ENCODE measurements at places on chromosomes 1 and 21.

GRCh38 chr1:161929137-161929536 is 94.5 kb downstream of the OLFML2B start:
- no peak for DNase-seq

- no peak for DNase-seq
These were observed 16.6 kb downstream of the MYOG start for GRCh38 chr1:203069030-203069747.

GRCh38 chr21:25994758-25995163 is 175.8 kb downstream of the APP start:
- no peak for DNase-seq

DNA sequence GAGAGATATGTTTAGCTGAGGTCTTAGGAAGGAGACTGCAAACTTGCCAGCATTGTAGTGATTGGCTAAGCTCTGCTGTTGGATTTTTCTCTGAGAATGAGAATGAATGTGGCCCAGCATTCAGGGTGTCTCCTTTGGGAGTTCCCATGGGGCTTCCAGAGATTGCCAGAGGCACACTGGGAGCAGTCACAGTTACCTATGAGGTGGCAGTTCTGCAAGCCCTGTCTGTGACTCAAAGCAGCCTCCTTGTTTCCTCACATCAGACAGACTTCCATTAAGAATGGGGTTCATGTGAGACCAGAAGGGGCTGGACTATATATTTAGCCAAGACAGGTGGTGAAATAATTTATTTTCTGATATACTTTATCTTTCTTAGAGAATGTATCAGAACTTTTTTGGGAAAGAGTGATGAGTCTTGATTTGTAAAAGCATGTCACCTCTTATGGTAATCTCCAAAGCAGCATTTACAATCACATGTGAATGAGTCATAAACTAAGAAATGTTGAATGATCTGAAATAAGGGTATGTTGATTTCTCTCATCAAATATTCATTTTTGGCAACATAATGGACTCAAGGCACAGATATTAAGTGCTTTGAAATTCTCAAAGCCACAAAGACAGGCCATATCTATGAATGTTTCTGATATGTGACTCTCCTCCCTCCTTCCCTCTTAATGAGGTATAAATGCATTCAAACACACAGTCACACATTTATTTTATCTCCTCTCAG is 9.5 kb upstream of the SLC19A2 start:
- DNase-seq: no peak

DNA sequence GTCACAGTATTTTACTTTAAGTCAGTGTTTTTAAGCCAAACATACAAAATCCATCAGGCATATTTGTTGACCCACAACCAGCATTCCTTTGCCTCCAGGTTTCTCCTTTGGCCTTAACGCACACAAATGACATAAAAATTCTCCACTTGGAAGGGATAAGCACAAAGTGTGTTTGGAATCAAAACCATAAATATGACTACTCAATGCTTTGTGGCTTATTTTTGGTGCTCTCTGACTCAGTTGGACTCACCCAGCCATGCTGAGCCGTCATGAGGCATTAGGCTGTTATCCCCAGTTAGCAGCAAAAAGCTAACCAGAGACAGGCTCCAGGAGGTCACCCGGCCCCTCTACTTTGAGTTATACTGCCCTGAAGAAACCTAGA is 948 bp downstream of the PRUNE1 start:
- no peak for DNase-seq

- DNase-seq: no peak
These were observed 10.0 kb downstream of the MAP3K6 start for GRCh38 chr1:27356619-27357280.

- no peak for DNase-seq
These were observed 69.1 kb downstream of the AGPAT3 start for GRCh38 chr21:43934116-43934515.

DNA sequence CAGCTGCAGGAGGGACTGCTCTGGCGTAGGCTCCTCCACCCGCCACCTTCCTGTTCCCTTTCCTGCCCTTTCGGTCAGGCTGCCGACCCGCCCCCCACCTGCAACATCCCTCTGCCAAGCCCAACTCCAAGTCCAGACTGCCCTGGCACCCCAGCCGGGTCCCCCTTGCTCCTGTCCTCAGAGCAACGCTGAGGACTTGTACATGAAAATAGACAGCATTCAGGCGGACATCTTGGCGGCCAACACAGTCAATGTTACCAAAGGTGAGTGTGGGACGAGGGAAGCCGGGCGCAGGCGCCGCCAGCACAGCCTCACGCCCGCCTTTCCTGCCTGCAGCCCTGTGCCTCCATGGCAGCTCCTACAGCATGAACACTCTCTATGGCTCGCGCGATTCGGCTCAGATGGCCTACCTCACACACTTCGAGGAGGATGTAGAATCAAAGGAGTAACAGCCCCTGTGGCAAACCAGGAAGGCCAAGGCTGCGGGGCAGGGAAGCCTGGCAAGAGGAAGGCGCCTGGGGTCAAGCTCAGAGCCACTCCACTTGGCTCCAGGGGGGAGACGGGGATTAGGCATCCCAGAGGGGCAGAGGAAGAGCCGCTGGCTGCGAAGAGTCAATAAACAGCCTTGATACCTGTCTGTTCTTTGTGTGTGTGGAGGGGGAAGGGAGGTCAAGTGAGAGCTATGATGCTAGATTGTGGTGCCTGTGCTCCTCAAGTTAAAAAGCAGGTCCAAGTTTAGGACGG is 5.8 kb downstream of the RNU5D-1 start:
- no peak for DNase-seq

GRCh38 chr1:145962157-145963102 is 1.9 kb downstream of the ANKRD34A start:
- no peak for DNase-seq

- DNase-seq: no peak
These were observed 3.1 kb downstream of the ESPN start for GRCh38 chr1:6427441-6428390.

- no peak for DNase-seq
These were observed 72.1 kb downstream of the DNM3 start for GRCh38 chr1:171913385-171913784.

DNA sequence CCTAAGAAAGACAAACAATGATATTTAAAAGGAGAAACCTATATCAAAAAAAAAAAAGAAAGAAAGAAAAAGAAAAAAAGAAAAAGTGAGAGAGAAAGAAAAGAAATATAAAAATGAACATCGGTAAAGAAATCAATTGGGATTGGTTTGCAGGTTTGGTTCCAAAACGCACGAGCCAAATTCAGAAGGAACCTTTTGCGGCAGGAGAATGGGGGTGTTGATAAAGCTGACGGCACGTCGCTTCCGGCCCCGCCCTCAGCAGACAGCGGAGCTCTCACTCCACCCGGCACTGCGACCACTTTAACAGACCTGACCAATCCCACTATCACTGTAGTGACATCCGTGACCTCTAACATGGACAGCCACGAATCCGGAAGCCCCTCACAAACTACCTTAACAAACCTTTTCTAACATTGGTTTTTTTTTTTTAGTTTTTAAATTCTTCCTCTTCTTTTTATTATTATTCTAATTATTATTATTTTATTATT is 11.7 kb downstream of the LHX9 start:
- no peak for DNase-seq

DNA sequence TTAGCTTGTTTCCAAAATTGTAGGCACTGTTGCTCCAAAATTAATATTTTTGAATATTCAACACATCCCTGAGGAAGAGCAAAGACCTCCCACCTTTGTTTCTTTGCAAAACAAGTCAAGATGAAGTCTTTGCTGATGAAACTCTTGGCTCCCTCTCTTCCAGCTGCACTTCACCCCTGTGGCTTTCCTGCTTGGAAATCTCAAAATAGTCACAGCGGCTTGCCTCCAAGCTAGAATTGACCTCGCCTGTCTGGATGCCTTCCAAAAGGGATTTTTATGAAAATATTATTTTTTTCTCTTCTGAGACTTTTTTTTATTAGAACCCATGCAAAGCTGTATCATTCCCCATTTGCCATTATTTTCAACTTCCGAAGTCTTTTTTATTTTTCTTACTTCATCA is 71.1 kb upstream of the MROH9 start:
- no peak for DNase-seq

GRCh38 chr21:17708522-17709265 is 96.0 kb upstream of the BTG3 start:
- no peak for DNase-seq

DNA sequence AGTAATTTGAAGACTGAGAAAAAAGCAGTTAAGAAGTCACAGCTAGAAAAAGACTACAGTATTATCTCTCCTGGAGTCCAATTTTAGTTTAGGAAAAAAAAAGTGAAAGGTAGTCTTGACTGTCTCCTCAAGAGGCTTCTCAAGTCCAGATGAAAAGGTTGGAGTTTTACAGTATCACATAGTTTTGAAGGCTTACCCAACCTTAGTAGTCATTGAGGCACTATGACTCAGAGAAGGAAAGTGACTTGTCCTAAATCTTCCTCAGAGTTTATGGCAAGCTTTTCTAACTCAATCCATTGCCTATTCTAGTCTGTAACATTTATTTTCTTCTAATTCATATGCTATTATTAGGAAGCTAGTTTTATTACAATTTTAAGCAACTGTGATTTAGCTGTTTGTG is 174.9 kb downstream of the DPYD start:
- DNase-seq: no peak

- no peak for DNase-seq
These were observed 80.7 kb downstream of the NID1 start for GRCh38 chr1:235984041-235984825.

GRCh38 chr1:22416555-22417454 is 34.8 kb upstream of the ZBTB40 start:
- DNase-seq: peak; percentile 26

DNA sequence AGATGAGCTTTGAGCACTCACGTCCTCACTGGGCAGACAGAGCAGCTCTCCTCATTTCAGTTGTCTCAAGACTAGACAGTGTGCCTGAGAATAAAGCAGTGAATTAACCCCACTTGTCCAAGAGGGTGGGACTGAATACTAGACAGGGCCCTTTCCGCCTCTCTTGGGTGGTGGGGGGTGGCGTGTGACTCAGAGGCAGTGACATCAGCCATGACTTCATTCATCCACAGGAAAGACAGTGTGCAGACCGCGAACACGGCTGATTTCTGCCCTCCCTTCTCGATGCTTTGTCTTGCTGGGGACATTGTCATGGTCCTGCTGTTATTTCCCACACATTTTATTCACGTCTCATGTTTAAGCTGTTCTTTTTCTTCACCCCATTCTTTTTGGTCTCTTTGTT is 64.9 kb downstream of the FGGY start:
- DNase-seq: no peak

DNA sequence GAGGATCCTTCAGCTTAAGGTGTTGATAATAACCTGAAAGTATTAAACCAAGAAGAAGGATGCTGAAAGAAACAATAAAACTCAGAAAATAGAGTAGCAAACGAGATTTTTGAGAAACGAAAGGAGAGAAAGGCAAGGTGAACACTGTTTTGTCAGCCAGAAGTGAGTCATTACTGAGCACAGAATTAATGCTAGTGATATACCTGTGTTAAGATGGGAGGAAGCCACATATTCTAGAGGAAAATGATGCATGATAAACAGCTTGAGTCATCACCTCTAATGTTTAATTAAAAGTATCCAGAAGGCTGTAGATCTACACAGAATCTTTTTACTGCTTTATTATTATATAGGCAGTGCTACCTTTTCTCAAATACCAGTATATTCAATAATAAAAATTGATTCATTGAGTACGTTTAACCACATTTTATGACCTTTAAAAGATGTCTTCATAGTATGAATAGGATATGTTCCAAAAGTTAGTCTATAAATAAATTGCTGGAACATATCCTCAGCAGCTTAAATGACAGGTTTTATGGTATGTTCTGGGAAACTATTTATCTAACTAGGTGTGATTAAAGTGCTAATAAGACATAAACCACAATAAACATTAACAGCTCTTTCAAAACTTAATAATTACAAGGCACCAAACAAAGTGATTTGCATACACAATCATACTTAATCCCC is 10.3 kb downstream of the SH3GLB1 start:
- no peak for DNase-seq

DNA sequence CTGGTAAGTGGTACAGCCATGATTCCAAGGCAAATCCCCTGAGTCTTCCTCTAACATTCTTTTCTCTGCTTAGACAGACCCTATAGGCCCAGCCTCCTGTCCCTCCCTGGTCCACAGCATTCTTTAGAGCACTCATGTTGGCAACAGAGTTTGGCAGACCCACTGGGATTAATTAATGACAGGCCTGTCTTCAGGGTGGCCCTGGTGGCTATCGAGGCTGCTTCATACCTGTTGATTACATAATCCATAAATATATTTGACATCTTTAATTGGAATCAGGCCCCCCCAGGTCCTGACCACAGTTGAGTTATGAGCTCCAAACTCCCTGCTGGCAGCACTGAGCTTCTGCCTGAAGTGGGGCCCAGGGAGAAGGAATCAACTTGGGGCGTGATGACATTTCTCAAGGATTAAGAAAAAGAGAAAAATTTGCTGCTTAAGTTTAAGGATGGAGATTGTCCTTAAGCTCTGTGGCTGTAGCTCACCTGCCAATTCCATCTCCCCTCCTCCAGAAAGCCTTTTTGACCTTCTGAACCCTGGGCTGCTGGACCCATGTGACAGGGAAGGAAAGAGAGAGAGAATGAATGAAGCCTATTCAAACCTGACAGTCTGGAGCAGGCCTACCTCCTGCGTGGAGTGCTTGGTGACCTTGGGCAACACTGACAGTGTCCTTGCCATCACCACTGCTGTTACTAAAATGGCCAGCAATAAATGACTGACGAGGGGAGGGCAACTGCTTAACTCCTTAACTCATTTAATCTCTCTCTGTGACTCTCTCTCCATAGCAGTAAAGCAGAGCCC is 156.6 kb downstream of the TRABD2B start:
- no peak for DNase-seq

GRCh38 chr1:39132505-39133339 is 71.8 kb upstream of the MACF1 start:
- DNase-seq: no peak

GRCh38 chr1:3348196-3348865 is 106.1 kb upstream of the ARHGEF16 start:
- DNase-seq: no peak

GRCh38 chr1:234608911-234609690 is 877 bp downstream of the IRF2BP2 start:
- no peak for DNase-seq

- no peak for DNase-seq
These were observed 24.6 kb upstream of the B3GALT2 start for GRCh38 chr1:193210996-193211395.

DNA sequence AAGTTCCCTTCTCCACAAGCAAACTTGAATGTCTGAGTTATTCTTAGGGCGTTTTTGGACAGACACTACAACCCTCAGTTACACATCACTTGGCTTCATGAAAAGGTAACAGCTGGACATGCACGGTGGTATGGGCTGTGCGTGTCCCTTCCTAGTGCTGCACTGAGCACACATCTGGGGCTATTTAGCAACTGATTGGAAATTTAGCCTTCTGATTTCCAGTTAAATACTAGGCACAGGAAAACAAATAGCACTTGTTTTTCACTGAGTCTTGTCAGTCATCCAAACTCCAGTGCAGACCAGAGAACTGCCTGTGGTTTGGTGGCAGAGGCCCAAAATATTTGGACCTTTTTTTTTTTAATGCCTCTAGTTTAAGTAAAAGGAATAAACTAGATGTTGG is 134.7 kb downstream of the TGFBR3 start:
- DNase-seq: no peak
